ENCODE measurements at places on chromosomes 1 and 21. TPM values are rescaled to one million over a fixed set of nuclear protein-coding genes. Genes with fewer than 3 reads are reported as not detected.
A peak's percentile ranks its signal among the peaks of the same experiment; 100 is the strongest.

The USH2A gene
- total RNA-seq = 0.16 TPM

The PRRX1 gene
- total RNA-seq = 1.2 TPM

- peak; percentile 69 for DNase-seq
Measured at GRCh38 chr1:22641906-22642636, 1.4 kb upstream of the C1QC start.

- DNase-seq = no peak
Measured at GRCh38 chr1:26862781-26863684, at the start of gene SFN. Gene SFN (plus strand): TSS chr1:26863149. CDS start chr1:26863213, 64 bp downstream.

DNA sequence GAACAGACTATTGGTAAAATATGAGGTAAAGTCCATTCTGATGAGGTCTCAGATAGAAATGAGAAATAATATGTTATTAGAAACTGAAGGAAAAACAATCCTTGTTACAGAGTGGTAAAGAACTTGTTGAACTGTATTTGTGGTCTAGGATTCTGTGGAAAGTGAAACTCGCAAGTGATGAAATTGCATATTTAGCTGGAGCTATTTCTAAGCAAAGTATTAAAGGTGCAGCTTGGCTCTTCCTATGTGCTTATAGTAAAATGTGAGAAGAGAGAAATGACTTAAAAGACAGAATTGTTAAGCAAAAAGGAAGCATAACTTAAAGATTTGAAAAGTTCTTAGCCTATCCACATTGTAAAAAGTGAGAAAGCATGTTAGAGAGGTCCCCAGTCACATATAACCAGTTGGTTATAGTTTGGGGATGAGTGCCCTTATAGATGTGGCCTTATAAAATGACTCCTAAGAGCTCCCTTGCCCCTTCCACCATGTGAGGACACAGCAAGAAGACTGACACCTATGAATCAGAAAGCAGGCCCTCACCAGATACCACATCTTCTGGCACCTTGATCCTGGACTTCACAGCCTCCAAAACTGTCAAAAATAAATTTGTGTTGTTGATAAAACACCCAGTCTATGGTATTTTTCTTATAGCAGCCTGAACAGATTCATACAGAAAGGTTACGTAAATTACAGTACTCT is 24.8 kb downstream of the PHTF1 start:
- DNase-seq = no peak

Data from MG63 (cell line).